Activated naive CD8-positive, alpha-beta T cell treated with anti-CD3 and anti-CD28 coated beads for 36 hours (primary cell): ENCODE measurements at places on chromosomes 4 and X. TPM values are rescaled to one million over a fixed set of nuclear protein-coding genes. Genes with fewer than 3 reads are reported as not detected.

Gene CETN2
- 10.2 TPM for total RNA-seq

Gene ZNF711
- total RNA-seq: 1.5 TPM

Gene TCEAL3
- total RNA-seq: 8.5 TPM

Gene CNGA1
- total RNA-seq: 0.64 TPM

Gene PNMA6F
- total RNA-seq: not detected

DNA sequence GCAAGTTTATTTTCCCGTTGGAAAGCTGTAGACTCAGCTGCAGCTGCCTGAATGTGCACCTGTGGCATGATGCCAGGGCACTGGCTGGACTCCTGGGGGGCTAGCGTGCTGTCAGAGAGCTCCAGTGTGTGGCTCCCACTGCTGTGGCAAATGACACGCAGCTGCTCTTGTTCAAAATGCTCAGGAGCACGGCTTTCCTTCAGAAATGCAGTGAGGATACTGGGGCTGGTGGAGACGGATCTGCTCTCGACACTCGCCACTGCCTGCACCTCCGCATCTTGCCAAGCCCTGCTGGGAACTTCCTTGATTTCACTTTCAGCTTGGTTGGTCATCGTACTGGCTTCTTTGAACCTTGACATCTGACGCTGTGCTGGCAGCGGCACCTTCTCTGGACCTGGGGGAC is 58.7 kb downstream of the GPRIN3 start:
- H3K4me1 ChIP-seq: peaks cover 8% of the 10 kb centered on the region
- DNase-seq: no peak
- H3K27ac ChIP-seq: no peak overlapping the region
- peaks cover 18% of the 10 kb centered on the region for H3K36me3 ChIP-seq
- H3K27me3 ChIP-seq: no peaks in the 10 kb centered on the region

- H3K4me3 ChIP-seq: peak overlapping the region; percentile 45
- H3K36me3 ChIP-seq: no peaks in the 10 kb centered on the region
- H3K4me1 ChIP-seq: peaks cover 7% of the 10 kb centered on the region
- peak overlapping the region; percentile 88 for H3K27ac ChIP-seq
Observed at GRCh38 chrX:39936886-39937770, 160.6 kb downstream of the BCOR start.

- H3K27ac ChIP-seq: no peak overlapping the region
- peaks cover 5% of the 10 kb centered on the region for H3K4me1 ChIP-seq
- H3K4me3 ChIP-seq: no peak overlapping the region
- peaks cover 75% of the 10 kb centered on the region for H3K27me3 ChIP-seq
- H3K36me3 ChIP-seq: no peaks in the 10 kb centered on the region
Observed at GRCh38 chr4:3875466-3875865, 109.3 kb downstream of the ADRA2C start.

DNA sequence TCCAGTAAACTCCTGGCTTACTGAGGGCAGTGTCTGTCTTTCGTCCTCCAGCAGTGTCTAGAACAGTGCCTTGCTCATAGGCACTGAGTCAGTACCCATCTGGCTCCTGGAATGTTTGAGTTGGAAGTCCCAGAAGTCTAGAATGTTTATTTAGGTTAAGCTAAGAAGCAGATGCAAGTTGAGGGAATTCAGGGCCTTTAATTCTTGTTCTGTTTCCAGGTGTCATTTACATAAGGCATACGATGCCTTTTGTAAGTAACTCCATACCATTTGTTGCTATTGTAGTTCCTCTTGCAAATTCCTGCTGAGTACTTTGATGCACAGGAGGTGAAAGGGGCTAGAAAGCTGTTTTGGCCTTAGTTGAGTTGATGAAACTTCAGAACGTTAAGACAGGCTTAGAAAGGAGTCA is 22.2 kb downstream of the ARHGAP10 start:
- no peaks in the 10 kb centered on the region for H3K27me3 ChIP-seq
- no peak for DNase-seq
- H3K36me3 ChIP-seq: peaks cover 4% of the 10 kb centered on the region
- H3K27ac ChIP-seq: no peak overlapping the region
- peaks cover 2% of the 10 kb centered on the region for H3K4me1 ChIP-seq

DNA sequence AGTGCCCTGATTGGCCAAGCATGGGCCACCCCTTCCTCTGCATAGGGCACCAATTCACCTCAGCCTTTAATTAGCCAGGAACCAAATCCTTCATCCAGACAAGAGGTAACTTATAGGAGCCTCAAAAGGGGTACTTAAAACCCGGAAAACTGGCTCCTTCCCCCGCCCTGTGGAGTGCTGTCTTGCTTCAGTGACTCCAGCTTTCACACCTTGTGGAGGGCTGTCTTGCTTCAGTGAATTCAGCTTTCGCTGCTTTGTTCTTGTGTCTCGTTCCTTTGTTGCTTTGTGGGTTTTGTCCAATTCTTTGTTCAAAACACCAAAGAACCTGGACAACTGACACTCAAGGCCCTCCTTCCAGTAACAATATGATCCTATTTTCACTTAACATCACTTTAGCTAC is 82.2 kb upstream of the FRG1 start:
- H3K27me3 ChIP-seq: no peaks in the 10 kb centered on the region
- no peak overlapping the region for H3K4me3 ChIP-seq
- H3K36me3 ChIP-seq: peaks cover 27% of the 10 kb centered on the region
- DNase-seq: no peak

DNA sequence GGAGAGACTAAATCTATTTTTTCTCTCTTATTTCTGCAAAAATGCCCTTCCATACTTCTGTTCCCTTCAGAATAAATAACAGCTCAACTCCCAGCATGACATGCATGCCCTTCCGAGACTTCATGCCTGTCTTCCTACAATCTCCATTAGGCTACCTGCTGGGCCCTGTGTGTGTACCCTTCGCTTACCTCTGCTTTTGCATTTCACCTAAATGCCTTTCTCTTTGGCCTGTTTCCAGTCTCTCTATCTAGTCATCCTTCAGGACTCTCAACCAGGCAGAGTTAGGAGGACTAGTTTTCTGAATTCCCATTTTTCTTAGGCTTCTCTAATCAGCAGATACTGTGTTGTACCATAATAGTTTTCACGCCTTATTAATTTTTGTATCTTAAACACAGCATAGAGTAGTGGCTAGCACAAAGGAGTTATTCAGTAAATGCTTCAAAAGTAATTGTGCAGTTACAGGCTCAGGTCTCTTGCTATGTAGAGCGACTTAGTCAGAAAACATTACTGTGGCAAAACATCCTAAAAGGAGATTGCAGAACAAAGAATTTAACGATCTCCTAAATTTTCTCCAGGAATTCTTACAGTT is 20.5 kb downstream of the SEPTIN11 start:
- no peak for DNase-seq
- no peaks in the 10 kb centered on the region for H3K27me3 ChIP-seq
- H3K4me1 ChIP-seq: peaks cover 14% of the 10 kb centered on the region
- no peak overlapping the region for H3K27ac ChIP-seq

DNA sequence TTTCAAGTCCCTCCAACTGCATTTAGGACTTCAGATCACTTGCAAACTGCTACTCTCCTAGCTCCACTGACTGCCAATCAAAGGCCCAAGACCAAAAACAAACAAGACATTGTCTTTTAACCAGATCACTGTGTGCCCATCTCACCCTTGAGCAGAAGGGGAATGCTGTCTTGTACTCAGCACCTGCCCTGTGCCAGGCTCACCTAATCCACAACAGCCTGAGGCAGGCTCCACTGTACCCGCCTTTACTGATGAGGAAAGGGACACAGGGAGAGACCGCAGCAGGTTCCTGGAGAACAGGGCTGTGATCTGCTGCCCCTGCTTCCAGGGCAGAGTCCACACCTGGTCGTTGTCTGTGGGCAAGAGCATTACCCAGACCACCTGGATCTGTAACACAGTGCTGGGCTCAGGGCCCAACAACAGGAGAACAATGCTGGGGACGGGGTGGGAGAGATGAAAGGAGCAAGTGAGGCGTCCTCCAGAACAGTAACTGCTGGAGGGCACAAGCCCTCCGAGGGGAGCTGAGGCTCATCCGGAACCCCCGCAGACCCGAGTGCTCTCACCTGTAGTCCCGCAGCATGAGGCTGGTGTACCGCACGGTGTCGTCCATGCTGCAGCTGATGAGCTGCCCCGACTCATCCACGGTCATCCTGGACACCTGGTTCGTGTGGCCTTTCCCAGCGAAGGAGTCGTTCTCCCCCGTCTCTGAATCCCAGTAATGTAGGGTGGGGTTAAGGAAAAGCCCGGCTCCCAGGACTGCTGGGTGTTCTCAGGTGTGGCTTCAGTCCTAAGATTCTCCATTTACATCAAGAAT is 33.9 kb downstream of the WDR1 start:
- H3K27ac ChIP-seq: peak overlapping the region; percentile 34
- H3K36me3 ChIP-seq: peaks cover 17% of the 10 kb centered on the region
- H3K27me3 ChIP-seq: no peaks in the 10 kb centered on the region
- H3K4me1 ChIP-seq: no peaks in the 10 kb centered on the region

GRCh38 chr4:24927049-24927448 is 14.2 kb upstream of the CCDC149 start:
- H3K4me3 ChIP-seq: no peak overlapping the region
- peaks cover 8% of the 10 kb centered on the region for H3K27me3 ChIP-seq

DNA sequence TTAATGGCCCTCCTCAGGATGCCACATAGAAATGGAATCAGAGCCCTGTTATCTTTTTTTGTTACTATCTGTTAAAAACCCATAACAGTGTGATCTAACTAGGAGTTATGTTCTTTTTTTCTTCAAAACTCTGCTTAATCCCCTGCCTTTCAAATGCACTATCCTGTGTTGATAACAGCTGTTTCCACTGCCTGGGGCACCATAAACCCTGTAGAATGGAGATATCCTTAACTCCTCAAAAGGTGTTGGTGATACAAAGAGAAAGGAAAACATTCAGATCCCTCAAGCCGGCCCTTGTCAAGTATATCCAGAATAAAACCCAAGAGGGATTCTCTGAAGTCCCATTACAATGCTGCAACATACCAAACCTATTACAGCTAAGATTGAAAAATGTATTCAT is 108.6 kb downstream of the ACTRT1 start:
- DNase-seq: no peak
- no peak overlapping the region for H3K4me3 ChIP-seq
- no peaks in the 10 kb centered on the region for H3K27me3 ChIP-seq
- no peaks in the 10 kb centered on the region for H3K4me1 ChIP-seq
- peaks cover 1% of the 10 kb centered on the region for H3K36me3 ChIP-seq

DNA sequence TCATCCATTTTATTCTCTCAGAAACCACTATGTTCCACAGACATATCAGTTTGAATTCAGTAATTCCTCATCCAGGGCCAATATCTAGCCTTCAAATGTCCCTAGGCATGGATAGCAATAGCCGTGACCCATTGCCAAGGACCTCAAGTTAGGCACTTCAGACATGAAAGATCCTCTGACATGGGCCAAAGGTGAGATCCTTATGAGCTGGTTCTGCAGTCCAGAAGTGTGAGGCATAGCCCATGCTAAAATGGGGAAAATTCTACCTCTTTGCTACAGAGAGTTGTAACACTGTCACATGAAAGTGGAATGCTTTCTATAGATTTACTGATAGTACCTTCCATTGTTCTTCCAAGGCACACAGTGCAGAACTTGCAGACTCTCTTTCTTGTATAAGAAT is 349.7 kb upstream of the GALNT7 start:
- DNase-seq: no peak
- no peaks in the 10 kb centered on the region for H3K36me3 ChIP-seq
- H3K27ac ChIP-seq: no peak overlapping the region
- H3K4me3 ChIP-seq: no peak overlapping the region
- H3K27me3 ChIP-seq: peaks cover 3% of the 10 kb centered on the region

GRCh38 chr4:14193601-14194000 is 566.1 kb upstream of the BOD1L1 start:
- H3K27ac ChIP-seq: no peak overlapping the region
- H3K4me1 ChIP-seq: no peaks in the 10 kb centered on the region
- H3K27me3 ChIP-seq: peaks cover 4% of the 10 kb centered on the region
- no peaks in the 10 kb centered on the region for H3K36me3 ChIP-seq
- no peak for DNase-seq

DNA sequence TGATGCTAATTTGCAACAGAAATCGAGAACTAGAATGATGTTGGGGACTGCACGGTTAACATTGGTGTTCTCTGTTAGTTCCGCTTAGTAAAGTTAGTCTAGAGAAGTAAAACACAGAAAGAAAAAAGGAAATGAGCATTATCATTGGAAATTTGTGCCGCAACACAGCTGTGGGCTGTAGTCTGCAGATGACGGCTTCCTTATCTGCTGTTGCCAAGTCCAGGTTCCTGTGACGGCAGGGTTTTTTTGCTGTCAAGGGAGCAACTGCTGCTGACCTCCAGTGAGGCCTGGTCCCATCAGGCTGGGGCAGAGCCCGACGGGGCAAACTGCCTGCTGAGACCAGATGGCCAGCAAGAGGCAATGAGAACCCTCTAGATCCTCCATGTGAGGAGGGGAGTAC is 38.9 kb upstream of the PHEX start:
- peaks cover 85% of the 10 kb centered on the region for H3K36me3 ChIP-seq
- peaks cover 65% of the 10 kb centered on the region for H3K4me1 ChIP-seq
- H3K27ac ChIP-seq: peak overlapping the region; percentile 38
- no peak overlapping the region for H3K4me3 ChIP-seq

- H3K36me3 ChIP-seq: no peaks in the 10 kb centered on the region
- H3K4me1 ChIP-seq: no peaks in the 10 kb centered on the region
- H3K27me3 ChIP-seq: no peaks in the 10 kb centered on the region
- H3K27ac ChIP-seq: no peak overlapping the region
- DNase-seq: no peak
- H3K4me3 ChIP-seq: no peak overlapping the region
Observed at GRCh38 chr4:165922747-165923146, 49.7 kb downstream of the TLL1 start.

DNA sequence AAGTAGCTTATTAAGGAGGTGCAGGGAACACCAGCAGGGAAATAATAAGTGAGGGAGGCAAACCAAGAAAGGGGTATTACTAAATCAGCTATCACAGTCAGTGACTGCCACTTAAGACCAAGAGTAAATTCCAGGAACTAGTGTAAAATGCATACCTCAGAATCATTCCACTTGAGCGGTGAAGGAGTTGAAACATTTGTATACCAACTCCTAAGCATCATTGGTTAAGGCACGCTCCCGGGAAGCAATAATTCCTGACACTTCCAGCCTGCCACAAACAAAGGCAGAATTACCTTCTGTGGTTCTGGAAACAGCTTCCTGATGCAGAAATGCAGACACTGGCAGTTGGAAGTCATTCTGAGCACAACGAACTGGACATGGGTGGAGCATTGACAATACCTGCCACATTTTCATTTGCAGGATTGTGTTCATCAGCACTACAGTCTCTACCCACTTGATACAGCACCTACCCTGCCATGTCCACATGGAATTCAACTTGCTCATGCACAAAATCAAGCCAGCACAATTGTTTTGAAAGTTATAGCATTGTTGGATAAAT is 82.1 kb downstream of the PPP1R2C start:
- H3K4me3 ChIP-seq: no peak overlapping the region
- DNase-seq: no peak
- H3K4me1 ChIP-seq: no peaks in the 10 kb centered on the region
- no peak overlapping the region for H3K27ac ChIP-seq

GRCh38 chr4:46977245-46977644 is 16.1 kb downstream of the GABRA4 start:
- H3K27ac ChIP-seq: no peak overlapping the region
- H3K4me1 ChIP-seq: no peaks in the 10 kb centered on the region
- no peaks in the 10 kb centered on the region for H3K27me3 ChIP-seq
- no peaks in the 10 kb centered on the region for H3K36me3 ChIP-seq
- DNase-seq: no peak

- no peak for DNase-seq
- H3K27me3 ChIP-seq: peaks cover 24% of the 10 kb centered on the region
- H3K4me3 ChIP-seq: no peak overlapping the region
- no peaks in the 10 kb centered on the region for H3K36me3 ChIP-seq
- H3K27ac ChIP-seq: no peak overlapping the region
Observed at GRCh38 chr4:7507381-7507780, 72.7 kb upstream of the PSAPL1 start.
